ENCODE measurements at places on chromosomes 13 and 19.

DNA sequence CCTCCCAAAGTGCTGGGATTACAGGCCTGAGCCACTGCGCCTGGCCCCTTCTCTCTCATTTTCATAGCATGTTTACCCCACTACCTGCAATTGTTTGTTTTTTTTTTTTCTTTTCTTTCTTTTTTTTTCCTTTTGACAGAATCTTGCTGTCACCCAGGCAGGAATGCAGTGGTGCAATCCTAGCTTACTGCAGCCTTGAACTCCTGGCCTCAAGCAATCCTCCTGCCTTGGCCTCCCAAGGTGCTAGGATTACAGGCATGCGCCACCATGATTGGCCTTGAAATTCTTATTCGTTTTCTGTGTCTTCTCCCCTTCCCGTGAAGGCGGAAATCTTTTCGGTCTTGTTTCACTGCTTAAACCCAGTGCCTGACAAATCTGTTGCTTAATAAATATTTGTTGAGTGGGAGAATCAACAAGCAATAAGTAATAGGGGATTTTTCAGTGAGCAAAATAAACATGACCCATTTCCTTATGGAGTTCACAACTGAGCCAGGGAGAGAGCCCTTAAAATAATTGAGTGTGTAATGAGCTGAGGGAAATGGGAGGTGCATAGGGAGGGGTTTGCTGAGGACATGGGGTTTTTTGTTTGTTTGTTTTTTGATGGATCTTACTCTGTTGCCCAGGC is 1.8 kb upstream of the INSR start:
- DNase-seq = peak; percentile 61

DNA sequence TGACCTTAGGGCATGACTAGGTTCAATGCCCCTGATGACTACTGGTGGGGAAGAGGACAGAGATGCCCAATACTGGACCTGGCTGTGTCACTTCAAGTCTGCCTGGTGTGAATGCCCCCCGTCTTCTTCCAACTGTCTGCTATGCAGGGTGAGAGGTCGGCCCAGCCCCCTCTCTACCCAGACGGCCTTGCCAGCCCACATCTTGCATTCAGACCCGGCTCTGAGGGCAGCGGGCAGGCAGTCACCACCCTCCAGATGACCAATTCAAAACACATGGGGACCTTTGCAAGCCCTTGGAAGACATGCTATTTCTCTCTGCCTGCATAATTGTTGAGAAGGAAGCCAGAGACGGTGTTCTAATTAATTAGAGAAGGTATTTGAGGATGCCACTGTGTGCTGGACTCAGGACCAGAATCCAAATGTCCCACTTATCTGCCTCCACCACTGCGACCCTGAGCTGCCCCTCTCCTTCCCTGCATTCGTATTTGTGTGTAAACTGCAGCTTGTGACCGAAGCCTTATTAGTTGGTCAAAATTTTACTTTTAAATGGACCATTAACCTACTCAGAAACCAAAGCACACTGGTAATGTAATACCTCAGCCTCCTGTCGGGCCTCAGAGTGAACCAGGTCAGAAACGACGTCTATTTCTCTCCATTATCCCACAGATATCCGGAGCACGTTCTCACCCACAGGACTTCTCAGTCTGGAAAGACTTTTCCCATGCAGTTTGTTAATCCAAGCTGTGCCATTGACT is 407.0 kb downstream of the ZNF536 start:
- DNase-seq = no peak

GRCh38 chr19:1102407-1103131 is 1.2 kb upstream of the GPX4 start:
- DNase-seq = no peak

GRCh38 chr19:45772912-45773311 is 3.9 kb upstream of the SIX5 start:
- no peak for DNase-seq

DNA sequence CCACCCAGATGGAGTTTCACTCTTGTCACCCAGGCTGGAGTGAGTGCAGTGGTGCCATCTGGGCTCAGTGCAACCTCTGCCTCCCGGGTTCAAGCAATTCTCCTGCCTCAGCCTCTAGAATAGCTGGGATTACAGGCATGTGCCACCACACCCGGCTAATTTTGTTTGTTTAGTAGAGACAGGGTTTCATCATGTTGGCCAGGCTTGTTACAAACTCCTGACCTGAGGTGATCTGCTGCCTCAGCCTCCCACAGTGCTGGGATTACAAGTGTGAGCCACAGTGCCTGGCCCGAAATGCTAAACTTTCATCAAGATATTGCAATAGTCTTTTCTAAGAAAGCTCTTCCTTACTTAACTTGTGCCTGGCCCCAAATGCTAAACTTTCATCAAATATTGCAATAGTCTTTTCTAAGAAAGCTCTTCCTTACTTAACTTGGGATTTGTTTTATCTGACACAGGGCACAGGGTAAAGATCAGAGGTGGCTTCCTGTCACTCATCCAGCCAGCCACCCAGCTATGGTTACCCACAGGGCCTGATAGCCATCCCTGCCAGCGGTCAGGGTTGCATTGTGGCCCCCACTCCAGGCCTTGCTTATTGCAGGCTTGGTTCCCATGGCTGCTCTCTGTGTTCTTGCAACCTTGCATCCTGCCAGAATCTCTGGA is 352.3 kb upstream of the TMTC4 start:
- no peak for DNase-seq

DNA sequence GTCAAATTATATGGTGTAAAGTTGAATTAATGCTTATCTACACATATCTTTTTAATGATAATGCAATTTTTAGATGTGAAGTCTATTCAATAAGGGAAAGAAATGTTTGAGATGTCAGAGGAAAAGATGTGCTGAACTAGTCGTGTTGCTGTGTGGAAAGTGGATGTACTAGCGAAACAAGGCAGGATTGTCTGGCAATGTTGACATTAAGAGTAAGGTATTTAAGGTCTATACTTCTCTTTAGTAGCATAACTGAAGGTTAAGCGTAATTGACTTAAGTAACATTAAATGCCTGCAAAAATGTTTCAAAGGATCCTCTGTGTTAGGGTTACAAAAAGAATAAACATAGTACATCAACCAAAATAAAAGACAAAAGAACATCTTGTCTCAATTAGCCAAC is 787.3 kb upstream of the KLHL1 start:
- DNase-seq = no peak

DNA sequence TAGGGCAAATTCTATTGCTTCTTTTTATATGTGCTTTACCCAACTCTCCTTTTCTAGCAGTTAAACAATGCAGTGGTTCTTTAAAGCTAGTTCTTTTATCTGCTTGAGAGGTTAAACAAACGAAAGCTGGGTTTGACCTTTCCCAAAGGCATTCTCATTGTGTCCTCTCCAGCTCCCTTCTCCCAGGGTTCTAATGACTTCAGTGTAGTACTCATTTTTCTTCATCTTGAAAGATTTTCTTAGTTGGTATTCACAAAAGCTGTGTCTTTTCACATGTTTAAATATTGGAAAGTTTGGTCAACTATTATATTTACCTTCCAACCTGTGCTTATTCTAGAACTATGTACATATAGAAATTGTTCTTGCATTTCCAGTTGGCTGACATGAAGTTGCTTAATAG is 1.5 kb downstream of the WASF3 start:
- no peak for DNase-seq

- no peak for DNase-seq
Observed at GRCh38 chr19:18298601-18299000, 17.2 kb upstream of the JUND start.

DNA sequence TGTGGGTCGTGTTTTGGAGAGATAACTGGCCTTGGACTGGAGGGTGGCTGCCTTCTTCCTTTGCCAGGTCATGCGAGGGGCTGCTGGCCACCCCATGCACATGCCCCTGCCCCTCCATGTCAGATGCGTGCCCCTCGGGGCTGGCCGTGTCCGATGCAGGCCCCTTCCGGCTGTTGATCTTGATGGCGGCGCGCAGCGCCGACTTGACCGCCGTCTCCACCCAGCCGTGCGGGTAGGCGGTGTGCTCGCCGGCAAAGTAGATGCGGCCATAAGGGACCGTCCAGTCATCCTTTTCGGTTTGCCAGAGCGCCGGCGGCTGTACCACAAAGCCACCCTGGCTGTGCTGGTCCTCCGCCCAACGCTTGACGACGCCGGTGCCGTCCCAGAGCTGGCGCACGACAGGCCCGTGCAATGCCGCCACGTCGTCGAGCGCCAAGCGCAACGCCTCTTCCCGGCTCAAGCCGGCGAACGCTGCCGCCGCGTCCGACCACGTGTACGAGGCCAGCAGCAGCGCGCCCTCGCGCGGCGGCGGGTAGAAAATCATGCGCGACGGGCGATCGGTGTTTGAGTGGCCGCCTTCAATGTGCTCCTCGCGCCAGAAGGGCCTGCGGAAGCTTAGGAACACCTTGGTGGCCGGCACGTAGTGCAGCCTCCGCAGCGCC is 6.9 kb downstream of the IL4I1 start:
- DNase-seq = peak; percentile 59

- DNase-seq = no peak
Observed at GRCh38 chr13:38759390-38759789, 72.5 kb downstream of the FREM2 start.

DNA sequence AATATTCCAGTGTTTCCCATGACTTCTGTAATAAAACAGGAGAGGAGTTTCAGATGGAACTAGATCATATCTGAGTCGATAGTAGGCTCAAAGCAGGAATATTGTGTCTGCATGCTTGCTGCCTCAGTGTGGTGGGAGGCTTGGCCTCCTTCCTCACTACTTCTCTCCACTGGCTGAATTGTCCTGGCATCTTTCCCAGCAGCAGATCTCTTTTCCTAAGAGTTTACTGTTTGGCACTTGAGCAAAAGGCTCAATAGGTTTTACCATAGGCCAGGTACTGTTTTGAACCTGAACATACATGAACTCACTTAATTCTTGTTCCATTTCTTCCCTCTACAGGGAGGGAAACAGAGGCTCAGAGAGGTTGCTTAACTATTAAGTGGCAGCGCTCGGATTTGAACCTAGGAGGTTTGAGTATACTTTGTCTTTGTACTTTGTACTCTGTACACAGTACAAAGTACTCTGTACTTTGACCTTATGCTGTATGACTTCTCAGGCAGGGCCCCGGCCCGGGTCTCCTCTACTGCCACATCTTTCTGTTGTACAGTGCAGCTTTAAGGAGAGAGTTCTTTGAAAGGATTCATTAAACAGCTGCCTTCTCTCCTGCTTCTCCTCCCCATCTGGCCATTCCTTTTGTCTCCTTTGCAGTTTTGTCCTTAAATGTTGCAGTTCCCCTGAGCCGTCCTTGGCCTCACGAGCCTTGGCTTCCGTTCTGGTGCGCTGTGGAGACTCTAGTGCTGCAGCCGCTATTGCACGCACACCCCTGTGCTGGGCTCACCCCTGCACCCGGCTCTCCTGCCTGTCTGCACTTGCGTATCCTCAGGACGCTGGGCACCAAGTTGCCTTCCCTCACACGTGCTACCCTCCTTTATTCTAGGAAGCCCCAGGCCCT is 8.1 kb downstream of the B3GLCT start:
- no peak for DNase-seq

DNA sequence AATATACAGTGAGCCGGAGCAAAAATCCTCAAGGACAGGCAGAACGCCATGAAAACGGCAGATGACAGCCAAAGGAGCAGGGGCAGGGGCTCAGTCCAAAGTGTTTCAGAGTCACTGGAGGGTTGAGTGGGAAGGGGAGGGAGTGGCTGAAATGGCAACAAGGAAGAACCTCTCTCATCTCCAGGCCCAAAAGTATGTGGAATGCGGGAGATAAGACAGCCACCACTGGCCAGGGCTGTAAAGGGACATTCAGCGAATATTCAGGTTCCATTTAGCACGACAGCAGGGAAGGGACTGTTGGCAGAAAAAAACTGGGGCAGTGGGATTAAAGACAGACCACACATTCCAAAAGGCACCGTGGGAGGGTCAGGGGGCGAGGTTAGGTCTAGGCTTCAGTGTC is 48.4 kb downstream of the USPL1 start:
- no peak for DNase-seq

DNA sequence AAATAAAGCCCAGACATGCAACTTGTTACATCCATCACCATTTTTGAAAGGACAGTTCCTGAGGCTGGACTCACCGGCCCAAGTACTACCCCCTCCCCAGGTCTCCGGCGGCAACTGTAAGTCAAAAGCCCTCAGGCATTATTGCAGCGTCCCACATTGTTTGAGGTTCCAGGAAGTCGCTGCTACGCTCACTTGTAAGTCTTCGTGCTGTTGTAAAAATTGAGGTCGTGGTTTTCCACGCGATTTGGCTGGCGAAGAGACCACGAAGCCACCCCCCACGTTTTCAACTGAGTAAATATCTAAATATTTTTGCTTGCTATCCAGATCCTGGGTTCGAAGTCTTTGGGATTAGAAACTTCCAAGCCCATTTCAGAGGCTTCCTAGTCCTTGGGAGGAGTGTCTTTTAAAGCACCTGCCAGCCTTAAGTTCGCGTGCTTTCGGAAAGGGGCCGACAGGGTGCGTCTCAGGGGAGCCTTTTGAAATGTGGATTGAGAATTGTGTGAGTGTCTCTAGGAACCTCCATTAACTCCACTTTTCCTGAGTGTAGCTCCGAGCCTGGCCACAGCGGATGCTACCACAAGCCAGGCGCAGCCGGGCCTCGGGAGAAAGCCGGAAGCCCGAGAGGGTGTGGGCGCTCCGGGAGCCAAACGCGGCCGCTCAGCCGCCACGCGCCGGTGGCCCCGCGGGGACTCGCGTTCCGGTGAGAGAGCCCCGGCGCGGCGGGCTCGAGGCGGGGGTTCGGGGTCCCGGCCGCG is 434 bp upstream of the FNDC3A start:
- peak; percentile 61 for DNase-seq

DNA sequence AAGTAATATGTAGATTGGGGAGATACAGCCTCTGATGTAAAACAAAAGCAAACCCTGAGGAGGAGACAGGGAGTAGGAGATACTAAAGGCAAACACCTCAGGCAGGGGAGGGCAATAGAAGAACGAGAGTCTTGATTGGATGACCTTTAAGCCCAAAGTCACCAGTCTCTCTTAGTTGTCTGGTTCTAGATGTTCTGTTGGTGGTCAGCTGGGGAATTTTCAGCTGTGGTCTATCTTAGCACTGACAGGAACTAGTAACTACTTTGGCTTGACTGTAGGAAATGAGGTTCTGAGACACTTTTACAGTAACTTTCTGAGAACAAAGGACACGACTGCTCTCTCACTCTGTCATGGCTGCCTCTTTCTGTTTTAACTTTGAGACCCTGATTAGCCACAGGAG is 290.7 kb upstream of the MIR17HG start:
- DNase-seq = no peak

GRCh38 chr13:35780613-35781012 is 304.1 kb upstream of the MAB21L1 start:
- DNase-seq = no peak
